ENCODE measurements at places on chromosomes 12 and 14.

- DNase-seq = no peak
These were observed 158.9 kb downstream of the GPR65 start for GRCh38 chr14:88163731-88164255.

GRCh38 chr12:5379749-5380496 lies 52.0 kb upstream of the NTF3 start:
- no peak for DNase-seq

DNA sequence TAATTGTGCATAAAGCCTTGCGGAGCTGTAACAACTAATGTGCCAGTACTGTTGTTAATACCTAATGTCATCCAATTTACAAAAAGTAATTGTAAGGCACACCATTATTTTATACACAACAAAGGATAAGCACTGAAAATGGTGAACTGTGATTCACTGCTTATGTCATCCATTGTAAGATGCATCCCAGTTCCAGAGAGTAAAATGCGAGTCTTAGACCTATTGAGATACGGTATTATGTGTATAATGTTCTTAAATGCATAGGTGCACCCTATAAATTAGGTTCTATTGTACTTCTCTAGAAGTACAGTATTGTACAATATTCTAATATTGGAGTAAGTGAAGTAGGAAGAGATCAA lies 406 bp downstream of the PARP2 start:
- DNase-seq = no peak

DNA sequence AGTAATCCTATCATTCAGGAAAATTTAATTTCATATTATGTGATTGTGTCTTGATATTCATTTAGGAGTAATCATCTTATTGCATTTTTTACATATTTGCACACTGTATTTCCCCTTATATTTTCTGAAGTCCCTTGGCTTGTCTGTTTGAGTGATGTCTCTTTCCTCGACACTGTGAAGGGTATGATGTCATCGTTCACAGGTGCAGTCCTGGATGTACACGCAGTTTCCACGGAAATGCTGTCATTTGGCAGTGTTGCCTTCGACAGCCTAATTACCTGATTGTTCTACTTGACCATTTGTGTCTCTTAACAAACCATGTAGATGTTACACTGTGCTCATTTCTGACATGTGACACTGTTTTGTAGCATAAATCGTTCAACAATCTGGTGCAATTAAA lies 1277.0 kb downstream of the TMEM121 start:
- no peak for DNase-seq

- no peak for DNase-seq
These were observed 29.0 kb upstream of the MED13L start for GRCh38 chr12:116306506-116306905.

DNA sequence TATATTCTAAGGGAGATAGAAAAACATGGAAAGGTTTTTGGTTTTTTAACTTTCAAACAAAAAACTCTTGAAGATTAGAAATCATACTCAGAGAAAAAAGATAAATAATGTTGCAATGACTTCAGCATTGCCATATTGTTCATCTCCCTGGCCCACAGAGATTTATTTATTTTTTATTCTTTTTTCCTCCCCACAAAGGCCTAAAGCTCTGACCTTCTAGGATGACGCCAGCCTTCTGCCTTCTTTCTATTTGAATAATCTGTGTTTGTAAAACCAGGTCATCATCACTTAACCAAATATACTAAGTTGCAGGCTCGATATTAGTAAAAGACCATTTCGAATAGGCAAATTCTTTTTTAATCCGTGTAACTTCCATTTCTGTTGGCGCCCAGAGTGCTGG lies 4.4 kb upstream of the DCP1B start:
- no peak for DNase-seq

- no peak for DNase-seq
These were observed 2.3 kb upstream of the GLIPR1 start for GRCh38 chr12:75478116-75478794.

GRCh38 chr12:1716911-1717310 lies 26.0 kb downstream of the ADIPOR2 start:
- DNase-seq = no peak

DNA sequence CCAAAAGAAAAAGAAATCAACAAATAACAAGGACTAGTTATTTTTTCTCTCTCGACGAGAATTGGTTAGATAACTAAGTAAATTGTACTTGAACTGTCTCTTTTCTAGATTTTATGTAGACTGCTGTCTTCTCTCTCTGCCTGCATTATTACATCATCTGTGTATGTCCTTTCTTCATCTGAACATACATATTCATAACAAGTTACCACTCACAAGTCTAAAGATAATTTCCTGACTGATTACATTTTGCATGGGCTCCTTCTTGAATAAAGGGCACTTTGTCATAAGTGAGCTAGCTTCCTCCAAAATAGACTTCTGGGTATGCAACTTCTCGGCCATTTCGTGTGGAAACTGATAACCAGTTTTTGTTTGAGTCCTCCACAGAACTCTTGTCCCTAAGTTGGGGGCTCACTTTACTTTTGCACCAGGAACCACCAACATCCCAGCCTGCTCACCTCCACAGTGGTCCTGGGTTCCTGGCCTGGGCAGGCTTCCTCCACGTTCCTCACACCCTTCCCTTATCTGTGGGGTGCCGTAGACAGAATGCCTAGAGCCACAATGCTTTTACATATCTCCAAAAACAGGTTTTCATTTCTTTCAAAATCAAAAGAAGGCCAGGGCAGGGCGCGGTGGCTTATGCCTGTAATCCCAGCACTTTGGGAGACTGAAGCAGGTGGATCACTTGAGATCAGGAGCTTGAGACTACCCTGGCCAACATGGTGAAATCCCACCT lies 6.2 kb upstream of the DDX47 start:
- no peak for DNase-seq

GRCh38 chr12:116138364-116138763 lies 139.1 kb downstream of the MED13L start:
- no peak for DNase-seq

GRCh38 chr12:88558340-88558867 lies 21.9 kb downstream of the KITLG start:
- DNase-seq = no peak

DNA sequence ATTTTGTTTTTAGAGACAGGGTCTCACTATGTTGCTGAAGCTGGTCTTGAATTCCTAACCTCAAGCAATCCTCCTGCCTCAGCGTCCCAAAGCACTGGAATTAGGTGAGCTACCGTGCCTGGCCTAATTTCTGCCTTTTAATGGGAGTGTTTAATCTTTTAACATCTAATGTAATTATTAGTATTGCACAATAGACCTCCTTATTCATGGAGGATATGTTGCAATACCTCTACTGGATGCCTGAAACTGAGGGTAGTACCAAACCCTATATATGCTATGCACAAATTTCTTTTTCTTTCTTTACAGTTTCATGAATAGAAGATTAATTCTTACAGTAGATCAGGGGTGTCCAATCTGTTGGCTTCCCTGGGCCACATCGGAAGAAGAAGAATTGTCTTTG lies 47.8 kb downstream of the MYRFL start:
- no peak for DNase-seq

GRCh38 chr12:2457215-2457932 lies 337.4 kb upstream of the FKBP4 start:
- no peak for DNase-seq

- no peak for DNase-seq
These were observed 177.0 kb upstream of the CNTN1 start for GRCh38 chr12:40515041-40515816.

GRCh38 chr12:3622822-3623690 lies 129.9 kb downstream of the CRACR2A start:
- DNase-seq = no peak

DNA sequence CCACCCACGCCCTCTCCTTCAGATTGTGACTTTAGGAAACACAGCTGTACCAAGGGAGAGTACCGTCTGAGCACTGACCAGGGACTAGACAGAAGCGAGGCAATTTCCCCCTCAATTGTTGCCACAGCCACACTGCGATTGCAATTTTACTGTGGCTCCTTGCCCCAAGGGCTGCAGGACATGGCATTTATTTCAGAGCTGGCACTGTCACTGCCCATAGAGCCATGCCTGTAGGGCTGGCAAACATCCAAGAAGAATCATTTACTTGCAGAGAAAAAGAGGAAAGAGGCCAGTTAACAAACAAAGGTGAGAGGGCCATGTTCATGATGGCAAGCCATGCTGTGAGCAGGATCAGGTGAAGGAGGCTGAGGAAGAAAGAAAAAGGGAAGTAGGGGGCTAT lies 129.6 kb downstream of the EMP1 start:
- DNase-seq = no peak

DNA sequence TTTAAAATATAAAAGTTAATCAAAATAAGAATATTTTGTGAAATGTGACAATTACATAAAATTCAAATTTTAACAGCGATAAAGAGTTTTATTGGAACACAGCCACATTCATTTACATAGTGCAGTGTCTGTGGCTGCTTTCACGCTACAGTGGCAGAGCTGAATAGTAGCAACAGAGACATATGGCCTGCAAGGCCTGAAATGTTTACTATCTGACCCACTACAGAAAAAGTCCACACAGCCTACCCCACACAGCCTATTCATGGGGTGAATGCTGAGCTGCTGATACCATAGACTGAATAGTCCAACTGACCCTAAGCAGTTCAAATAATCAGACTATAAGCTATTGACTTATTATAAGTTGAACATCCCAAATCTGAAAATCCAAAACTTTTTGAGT lies 13.2 kb downstream of the GNS start:
- no peak for DNase-seq

DNA sequence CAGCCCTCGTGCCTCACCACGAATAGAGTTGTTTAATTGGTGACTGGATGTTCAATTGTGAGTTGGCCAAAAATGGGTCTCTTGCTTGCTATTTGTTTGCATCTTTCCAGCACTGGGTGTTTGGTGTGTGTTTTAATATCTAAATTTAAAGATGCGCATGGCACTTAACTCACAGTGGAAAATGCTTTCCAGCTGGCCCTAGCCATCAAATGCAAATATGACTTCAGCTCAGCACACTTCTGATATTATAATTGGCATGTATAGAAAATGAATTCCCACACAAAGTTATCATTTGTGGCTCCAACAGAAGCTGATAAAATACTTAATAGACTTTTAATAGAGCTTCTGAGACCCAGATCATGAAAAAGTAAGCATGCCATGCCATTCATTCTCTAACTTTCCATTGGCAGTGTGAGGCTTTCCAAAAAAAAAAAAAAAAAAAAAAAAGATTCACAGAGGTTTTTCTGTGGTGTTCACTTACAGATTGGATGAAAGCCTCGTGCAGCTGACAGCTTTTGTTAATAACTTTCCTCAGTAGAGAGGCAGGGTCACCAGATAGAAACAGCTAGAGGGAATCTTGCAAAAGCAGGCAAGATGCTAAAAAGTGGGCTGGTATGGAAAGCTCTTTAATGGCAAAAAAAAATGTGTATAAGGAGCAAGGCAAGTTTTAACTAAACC lies 425.2 kb downstream of the GALC start:
- no peak for DNase-seq

GRCh38 chr12:128621304-128621703 lies 202.5 kb downstream of the SLC15A4 start:
- DNase-seq = no peak

- no peak for DNase-seq
These were observed 9.4 kb downstream of the FBXO21 start for GRCh38 chr12:117180758-117181467.

DNA sequence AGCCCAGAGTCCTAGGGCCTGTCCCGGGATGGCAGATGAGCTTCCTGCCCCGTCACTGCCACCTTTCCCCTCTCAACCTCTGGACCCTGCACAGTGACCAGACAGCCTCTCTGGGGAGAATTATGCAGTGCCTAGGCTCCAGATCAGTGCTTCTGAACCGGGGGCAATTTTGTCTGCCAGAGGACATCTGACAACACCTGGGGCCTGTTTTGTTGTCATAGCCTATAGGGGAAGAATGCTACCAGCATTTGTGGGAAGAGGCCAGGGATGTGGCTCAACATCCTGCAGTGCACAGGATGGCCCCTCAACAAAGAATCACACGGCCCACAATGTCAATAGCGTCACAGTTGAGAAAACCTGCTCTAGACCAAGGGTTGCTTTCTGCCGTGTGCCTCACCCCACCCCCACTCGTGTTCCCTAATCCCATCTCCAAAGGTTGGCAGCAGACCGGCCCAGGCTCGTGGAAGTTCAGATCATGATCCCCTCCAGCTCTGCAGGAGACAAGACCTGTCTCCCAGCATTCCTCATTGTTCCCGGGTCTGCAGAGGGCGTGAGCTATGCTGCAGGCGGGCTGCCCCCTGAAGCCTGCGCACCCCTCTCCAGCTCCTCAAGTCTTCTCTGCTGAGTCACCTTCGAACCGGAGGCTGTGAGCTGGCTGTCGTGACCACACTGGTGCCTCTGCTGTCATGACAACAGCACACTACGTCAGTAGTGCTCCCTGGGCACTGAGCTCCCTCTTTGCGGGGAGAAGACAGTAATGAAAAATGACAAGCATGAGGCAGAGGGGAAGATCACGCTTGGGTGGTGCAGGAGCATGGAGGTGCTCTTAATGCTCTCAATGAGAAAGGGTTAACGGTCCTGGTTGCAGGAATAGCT lies 2.0 kb upstream of the GAPDH start:
- no peak for DNase-seq

GRCh38 chr14:49923442-49923841 lies 30.6 kb downstream of the ARF6 start:
- DNase-seq = no peak

GRCh38 chr14:103393676-103394626 lies 8.7 kb downstream of the MARK3 start:
- no peak for DNase-seq

DNA sequence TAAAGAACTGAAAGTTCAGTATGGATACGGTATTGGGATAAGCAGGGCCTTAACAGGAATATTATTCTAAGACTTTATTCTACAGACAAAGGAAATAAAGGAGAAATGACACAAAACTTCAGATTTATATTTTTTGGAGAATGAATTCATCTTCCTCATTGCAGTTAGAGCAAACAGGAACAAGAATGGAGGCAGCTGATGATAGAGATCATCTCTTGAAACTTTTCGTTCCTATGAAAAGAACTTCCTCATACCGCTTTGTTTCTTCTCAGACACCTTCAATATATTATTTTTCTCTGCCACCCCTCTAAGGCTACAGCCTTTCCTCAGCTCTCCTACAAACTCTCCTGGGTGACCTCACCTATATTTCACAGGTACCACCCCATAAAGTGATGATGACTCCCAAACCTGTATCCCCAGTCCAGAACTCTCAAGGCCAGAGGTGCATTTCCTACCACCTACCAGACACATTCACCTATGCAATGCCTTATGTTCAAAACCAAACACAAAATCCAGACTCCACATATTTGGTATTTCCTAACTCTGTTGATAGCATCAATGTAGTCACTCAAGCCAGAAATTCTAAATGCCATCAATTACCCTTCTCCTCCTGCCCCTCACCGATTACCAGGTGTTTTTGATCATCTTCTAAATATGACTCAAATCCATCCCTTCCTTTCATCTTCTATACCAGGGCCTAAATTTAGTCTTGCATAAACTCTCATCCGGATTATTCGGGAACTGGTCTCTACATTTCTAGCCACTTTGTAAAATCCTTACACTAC lies 7.4 kb downstream of the MAP4K5 start:
- DNase-seq = no peak

All from brain pericyte (primary cell).